ENCODE measurements at places on chromosomes 16 and 17.

- H3K36me3 ChIP-seq: no peaks in the 10 kb centered on the region
- DNase-seq: no peak
- H3K27ac ChIP-seq: no peak overlapping the region
- H3K27me3 ChIP-seq: no peaks in the 10 kb centered on the region
Measured at GRCh38 chr17:80760511-80760911, 215.9 kb downstream of the RPTOR start.

DNA sequence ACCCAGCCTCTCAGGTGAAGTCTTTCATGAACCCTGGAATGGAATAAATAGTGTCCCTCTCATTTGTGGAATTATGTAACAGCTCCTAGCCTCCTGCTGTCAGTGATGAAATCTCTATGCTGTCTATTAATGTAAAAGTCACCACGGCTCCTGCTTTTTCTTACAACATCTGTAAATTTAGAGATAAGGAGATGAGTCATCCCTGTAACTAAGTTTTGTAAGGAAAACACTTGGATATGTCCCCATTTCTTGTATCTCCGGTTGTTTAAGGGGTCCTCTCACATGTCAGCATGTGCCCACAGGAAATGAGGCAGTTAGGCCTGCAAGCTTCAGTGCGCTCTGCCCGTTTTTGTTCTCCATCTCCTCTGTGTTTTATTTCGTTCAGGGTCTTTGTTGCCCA is 2.8 kb upstream of the NAT9 start:
- no peak overlapping the region for H3K27ac ChIP-seq
- DNase-seq: no peak
- H3K36me3 ChIP-seq: no peaks in the 10 kb centered on the region
- no peak overlapping the region for H3K4me3 ChIP-seq

DNA sequence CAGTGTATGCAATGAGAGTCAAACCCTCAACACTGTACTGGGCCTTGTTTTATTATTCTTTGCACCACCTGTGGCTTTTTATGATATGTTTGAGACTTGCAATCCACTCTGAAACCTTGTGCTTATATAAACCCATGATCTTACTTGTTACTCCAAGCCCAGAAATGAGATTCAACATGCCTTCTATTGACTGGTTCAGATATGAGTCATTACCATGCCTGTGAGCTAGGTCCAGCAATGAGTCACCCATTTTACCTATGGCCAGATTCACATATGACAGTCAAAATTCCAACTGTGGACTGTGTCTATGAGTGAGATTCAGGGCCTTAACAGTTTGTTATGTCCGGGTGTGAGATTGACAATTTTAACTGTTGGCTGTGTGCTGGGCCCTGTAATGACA is 1846.1 kb downstream of the TP53TG3F start:
- no peaks in the 10 kb centered on the region for H3K27me3 ChIP-seq
- H3K27ac ChIP-seq: no peak overlapping the region
- H3K4me3 ChIP-seq: no peak overlapping the region
- DNase-seq: no peak
- H3K4me1 ChIP-seq: no peaks in the 10 kb centered on the region

GRCh38 chr16:11543661-11544393 is 42.9 kb downstream of the LITAF start:
- DNase-seq: no peak
- H3K4me3 ChIP-seq: no peak overlapping the region
- H3K4me1 ChIP-seq: no peaks in the 10 kb centered on the region

DNA sequence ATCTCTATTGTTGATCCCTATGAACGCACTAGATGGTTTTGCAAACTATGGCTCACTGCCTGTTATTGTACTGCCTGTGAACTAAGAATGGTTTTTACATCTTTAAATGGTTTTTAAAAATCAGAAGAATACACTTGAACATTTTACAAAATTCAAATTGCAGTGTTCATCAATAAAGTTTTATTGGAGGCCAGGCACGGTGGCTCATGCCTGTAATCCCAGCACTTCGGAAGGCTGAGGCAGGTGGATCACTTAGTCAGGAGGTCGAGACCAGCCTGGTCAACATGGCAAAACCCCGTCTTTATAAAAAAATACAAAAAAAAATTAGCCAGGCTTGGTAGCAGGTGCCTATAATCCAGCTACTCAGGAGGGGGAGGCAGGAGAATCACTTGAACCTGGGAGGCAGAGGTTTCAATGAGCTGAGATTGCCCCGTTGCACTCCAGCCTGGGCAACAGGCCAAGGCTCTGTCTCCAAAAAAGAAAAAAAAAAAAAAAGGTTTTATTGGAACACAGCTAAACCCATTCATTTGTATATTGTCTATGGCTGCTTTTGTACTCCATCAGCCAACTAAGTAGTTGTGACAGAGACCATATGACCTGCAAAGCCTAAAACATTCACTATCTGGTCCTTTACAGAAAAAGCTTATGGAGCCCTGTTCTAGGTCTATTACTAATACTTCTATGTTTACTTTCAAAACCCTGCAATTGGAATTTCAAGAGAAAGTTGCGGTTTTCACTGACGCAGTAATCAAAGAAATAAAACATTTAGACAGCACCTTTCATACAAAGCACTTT is 18.9 kb downstream of the IKZF3 start:
- DNase-seq: no peak
- no peaks in the 10 kb centered on the region for H3K27me3 ChIP-seq
- no peaks in the 10 kb centered on the region for H3K36me3 ChIP-seq

- no peak for DNase-seq
- no peaks in the 10 kb centered on the region for H3K4me1 ChIP-seq
- H3K27ac ChIP-seq: no peak overlapping the region
- no peak overlapping the region for H3K4me3 ChIP-seq
- no peaks in the 10 kb centered on the region for H3K27me3 ChIP-seq
Measured at GRCh38 chr17:57685499-57686132, 59.5 kb downstream of the CCDC182 start.

- H3K4me1 ChIP-seq: peaks cover 12% of the 10 kb centered on the region
- H3K4me3 ChIP-seq: no peak overlapping the region
- no peak for DNase-seq
- no peaks in the 10 kb centered on the region for H3K27me3 ChIP-seq
Measured at GRCh38 chr17:17071531-17072360, 29.5 kb downstream of the MPRIP start.

DNA sequence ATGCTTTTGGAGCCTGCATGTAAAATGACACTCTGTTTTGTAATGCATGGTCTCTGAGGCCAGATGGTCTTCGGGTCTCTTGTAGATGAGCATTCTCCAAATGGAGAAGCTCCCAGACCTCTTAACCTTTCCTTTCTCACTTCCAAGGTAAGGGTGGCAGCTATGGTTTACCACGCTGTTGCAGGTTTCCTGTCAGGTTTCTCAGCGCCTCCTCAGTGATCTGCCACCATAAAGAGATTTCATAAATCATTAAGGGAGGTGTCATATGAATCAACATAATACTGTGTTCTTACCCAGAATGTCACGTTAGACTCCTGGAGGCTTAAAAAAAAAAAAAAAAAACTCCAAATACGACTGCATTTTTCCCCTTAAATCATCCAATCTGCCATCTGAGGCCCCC is 787.4 kb upstream of the EEF2KMT start:
- peaks cover 2% of the 10 kb centered on the region for H3K4me1 ChIP-seq
- no peaks in the 10 kb centered on the region for H3K27me3 ChIP-seq
- H3K36me3 ChIP-seq: no peaks in the 10 kb centered on the region
- DNase-seq: no peak
- H3K27ac ChIP-seq: no peak overlapping the region

GRCh38 chr17:16444258-16444886 is 29.0 kb downstream of the TRPV2 start:
- no peak overlapping the region for H3K4me3 ChIP-seq
- H3K36me3 ChIP-seq: no peaks in the 10 kb centered on the region
- peak overlapping the region; percentile 44 for H3K27ac ChIP-seq
- H3K4me1 ChIP-seq: peaks cover 66% of the 10 kb centered on the region
- H3K27me3 ChIP-seq: no peaks in the 10 kb centered on the region
- DNase-seq: peak; percentile 75

DNA sequence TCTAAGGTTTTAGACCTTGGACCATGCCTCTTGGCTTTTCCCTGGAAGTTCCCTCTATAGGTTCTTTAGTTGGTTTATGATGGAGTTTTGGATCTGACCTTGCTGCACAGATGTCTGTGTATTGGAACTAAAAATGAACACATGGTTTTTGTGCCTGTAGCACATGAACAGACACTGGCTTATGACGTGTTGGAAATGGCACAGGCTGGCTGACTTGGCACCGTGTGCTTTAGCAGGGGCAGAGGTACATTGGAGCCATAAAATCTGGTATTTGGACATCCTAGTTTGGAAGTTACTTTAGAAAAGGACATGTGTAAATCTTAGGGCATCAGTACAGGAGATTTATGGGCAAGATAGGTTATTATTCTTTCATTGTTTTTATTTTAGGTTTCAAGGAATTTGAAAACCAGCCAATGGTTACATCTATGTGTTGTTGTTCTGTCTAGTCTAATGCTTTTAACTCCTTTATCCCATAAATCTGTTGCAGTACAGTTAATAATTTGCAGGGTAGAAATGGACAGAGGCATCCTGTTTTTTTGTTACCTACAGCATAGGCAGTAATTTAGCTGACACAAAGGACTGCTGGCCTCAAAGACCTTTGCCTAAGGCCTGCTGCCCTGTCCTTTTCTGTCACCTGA is 6.0 kb downstream of the SOCS7 start:
- no peaks in the 10 kb centered on the region for H3K36me3 ChIP-seq
- no peak overlapping the region for H3K4me3 ChIP-seq
- H3K27me3 ChIP-seq: no peaks in the 10 kb centered on the region
- peaks cover 61% of the 10 kb centered on the region for H3K4me1 ChIP-seq

DNA sequence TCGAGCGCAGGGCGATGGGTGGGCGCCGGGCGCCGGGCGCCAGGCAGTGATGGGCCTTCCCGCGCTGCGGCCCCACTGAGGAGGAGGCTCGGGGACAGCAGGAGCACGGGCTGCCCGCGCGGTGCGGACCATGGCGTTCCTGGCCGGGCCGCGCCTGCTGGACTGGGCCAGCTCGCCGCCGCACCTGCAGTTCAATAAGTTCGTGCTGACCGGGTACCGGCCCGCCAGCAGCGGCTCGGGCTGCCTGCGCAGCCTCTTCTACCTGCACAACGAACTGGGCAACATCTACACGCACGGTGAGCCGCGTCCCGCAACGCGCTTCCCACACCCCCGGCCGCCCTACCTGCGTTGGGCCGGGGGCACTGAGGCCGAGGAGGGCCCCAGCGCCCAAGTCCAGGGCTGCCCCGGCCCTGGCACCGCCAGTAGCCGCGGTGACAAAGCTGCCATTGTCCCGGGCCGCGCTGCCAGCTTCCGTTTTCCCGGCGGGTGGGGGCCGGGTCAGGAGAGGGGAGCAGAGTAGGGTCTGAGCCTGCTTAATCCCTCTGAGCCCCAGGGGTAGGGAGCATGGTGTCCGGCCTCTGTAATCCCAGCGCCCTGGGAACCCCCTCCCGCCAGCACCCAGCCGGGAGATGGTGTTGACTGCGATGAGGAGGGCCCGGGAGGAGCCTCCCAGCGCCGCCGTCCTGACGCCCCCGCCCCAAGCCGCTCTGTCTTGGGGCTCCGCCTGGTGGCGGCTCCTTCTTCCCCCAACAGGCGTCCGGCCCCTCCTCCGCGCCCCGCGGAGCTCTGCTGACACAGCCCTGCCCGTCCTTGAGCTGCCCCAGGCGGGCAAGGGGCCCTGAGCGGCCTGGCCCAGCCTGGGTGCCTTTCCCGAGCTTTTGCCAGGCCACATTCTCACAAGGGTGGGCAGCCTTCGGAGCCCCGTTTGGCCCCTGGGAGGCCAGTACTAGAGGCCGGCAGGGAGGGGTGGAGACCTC is 685 bp downstream of the PAQR4 start:
- no peaks in the 10 kb centered on the region for H3K36me3 ChIP-seq
- peaks cover 28% of the 10 kb centered on the region for H3K27me3 ChIP-seq
- peak overlapping the region; percentile 66 for H3K27ac ChIP-seq
- H3K4me1 ChIP-seq: peaks cover 48% of the 10 kb centered on the region
- DNase-seq: peak; percentile 81
- H3K4me3 ChIP-seq: peak overlapping the region; percentile 62

DNA sequence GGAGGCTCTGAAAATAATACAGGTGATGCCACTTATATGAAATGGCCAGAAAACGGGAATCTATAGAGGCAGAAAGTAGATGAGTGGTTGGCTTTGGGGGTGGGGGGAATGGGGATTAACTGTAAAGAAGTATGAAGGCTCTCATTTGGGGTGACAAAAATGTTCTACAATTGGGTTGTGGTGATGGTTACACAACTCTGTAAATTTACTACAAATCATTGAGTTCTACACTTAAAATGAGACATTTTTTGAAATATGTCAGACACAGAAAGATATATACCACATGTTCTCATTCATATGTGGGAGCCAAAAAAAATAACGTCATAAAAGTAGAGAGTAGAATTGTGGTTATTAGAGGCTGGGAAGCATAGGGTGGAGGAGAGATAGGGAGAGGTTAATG is 25.7 kb downstream of the ARHGAP17 start:
- no peak for DNase-seq
- H3K27me3 ChIP-seq: no peaks in the 10 kb centered on the region
- peak overlapping the region; percentile 71 for H3K27ac ChIP-seq

GRCh38 chr17:55157165-55157564 is 107.6 kb upstream of the HLF start:
- H3K27ac ChIP-seq: no peak overlapping the region
- peak; percentile 42 for DNase-seq
- H3K27me3 ChIP-seq: no peaks in the 10 kb centered on the region
- H3K4me1 ChIP-seq: peaks cover 30% of the 10 kb centered on the region
- no peaks in the 10 kb centered on the region for H3K36me3 ChIP-seq

- H3K27ac ChIP-seq: no peak overlapping the region
- peaks cover 9% of the 10 kb centered on the region for H3K4me1 ChIP-seq
- H3K36me3 ChIP-seq: no peaks in the 10 kb centered on the region
- H3K27me3 ChIP-seq: no peaks in the 10 kb centered on the region
- no peak overlapping the region for H3K4me3 ChIP-seq
- no peak for DNase-seq
Measured at GRCh38 chr17:68097161-68097805, 61.7 kb downstream of the KPNA2 start.

DNA sequence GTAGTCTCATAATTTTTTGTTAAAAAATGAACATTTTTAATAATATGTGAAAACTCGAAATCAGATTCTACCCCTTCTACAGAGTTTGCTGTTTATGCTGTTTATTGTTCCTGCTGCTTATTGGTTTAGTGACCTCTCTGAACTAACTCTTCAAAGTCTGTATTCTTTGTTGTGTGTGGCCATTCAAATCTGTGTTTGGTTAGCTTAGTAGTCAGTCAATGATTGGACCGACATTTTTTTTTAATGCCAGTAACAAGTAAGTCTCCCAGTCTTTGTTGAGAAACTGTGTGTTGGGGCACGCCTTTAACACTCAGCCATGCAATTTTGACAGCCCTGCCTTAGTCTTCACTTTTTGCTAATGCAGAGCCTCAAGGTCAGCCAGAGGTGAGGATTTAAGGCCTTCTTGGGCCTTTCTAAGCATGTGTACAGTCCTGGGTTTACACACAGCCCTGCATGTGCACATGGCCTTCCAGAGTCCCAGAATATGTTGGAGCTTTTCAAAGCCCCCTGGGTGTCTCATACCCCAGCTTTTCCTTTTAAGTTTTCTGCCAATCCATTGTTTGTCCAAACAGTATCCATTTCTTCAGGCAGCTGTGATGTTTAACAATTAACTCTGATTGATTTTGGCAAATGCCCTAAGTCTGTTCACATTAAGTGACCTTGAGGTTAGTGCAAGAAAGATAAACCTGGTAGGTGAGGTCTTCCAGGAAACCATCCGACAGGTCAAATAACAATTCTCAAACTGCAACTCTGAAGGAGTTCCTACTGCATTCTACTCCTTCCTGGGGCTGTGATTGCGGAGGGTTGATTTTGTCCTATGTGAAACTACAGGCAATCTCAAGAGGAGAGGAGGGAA is 389.3 kb downstream of the PMP22 start:
- DNase-seq: peak; percentile 58
- peaks cover 37% of the 10 kb centered on the region for H3K4me1 ChIP-seq
- H3K27me3 ChIP-seq: no peaks in the 10 kb centered on the region
- peak overlapping the region; percentile 68 for H3K27ac ChIP-seq
- no peak overlapping the region for H3K4me3 ChIP-seq
- H3K36me3 ChIP-seq: no peaks in the 10 kb centered on the region

Data from body of pancreas (tissue), 4 donors.